Renal pelvis (tissue), 12 donors: ENCODE measurements at places on chromosomes 1 and 21.

DNA sequence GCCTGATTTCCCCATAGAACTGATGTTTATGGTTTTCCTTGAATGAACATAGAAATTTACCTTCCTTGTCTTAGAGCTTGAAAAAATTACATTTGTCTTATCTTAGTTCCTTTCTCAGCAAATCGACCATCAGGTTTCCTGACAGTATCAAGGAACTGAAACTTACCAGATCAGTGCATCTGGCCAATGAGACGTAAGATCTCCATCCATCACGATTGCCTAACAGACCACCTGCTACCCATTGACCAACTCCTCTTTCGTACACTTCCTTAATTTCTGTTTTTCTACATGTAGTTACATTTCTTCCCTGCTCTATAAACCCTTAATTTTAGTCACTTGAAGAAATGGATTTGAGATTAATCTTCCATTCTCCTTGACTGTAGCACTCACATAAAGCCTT, 57.4 kb upstream of the TMPRSS15 start:
- DNase-seq = no peak

DNA sequence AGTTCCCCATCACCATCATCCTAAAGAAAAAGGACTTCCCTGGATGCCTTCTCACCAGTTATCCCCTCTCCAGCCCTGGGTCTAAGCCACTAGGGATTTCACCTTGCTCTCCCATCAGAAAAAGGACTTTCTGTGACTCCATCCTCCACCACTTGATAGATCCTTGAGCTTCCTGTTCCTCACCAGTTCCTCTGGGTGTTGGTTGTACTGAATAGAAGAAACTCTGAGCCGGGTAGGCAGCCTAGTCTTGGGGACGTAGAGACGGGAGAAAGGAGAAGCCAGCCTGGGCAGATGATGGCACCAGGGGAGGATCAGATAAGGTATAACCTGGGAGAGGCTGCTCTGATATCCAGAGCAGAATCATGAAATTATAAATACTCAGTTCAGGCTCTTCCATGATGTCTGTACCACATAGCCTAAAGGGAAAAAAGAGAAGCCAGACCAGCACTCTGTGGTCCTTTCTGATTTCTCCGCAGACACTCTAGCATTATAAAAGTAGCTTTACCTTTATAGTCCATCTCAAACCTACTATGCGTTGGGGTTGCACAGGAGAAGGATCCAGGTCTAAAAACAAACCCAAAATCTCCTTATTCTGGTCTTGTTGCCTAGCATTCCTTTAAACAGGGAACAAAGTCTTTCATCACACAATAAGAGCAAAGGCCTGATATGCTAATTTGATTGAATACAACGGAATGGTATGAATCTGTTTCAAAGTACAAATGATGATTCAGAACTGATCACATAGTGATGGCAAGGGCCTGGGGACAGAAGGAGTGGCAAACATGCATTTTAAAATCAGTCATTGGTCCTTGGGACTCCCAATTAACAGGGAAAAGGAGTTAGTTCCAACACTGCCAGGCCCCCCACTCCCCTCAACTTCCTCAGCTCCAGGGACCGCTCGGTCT, 1.2 kb upstream of the CD34 start:
- no peak for DNase-seq

DNA sequence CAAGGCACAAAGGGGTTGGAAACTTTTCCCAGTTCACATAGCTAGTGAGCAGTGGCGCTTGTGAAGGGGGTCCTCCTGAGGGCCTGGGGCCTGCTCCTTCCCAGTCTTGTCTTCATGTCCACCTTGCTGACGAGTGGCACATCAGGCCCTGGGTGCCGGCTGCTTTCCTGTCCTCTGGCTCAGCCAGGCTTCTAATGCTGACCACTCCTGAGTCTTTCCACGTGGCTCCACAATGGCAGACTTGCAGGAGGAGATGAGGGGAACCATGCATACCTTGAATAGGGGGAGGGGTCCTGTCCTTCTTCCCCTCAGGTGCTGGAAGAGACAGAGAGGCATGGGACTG, 38.7 kb downstream of the MAPKAPK2 start:
- DNase-seq = no peak

GRCh38 chr1:10947691-10948462, 64.6 kb upstream of the TARDBP start:
- no peak for DNase-seq

DNA sequence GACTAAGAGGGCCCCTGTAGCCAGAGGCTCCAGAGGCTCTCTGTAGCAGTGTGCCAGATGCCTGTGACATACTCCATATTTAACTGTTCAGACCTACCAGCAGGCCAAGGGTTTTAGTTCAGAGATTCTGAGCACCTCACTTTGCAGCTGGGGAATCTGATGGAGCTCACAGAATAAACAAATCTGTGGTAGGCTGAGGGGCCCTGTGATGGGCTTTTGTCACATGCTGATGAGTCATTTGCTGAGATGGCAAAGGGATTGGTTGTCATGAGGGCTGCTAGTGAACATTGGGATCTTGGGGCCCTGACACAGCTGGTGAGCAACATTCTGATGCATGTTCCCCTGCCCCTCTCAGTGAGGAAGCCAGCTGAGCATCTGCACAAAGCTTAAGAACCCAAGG, 482.2 kb downstream of the CAMTA1 start:
- DNase-seq = no peak

DNA sequence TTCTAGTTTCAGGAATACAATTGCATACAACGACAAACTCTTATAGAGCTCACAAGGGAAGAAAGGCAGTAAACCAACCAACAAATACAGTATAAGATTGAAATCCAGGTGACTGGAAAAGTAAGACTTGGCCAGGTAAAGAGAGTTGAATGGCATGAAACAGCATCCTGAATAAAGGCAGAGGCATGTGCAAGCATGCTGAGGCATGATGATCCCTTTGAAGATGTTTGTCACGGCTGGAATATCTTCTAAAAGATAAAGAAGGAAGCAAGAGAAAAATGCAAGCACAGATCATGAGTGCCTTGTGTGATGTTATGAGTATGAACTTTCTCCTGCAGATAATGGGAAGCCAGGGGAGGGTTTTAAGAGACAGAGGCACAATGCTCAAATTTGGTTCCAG, 83.3 kb upstream of the SPATA6 start:
- no peak for DNase-seq

DNA sequence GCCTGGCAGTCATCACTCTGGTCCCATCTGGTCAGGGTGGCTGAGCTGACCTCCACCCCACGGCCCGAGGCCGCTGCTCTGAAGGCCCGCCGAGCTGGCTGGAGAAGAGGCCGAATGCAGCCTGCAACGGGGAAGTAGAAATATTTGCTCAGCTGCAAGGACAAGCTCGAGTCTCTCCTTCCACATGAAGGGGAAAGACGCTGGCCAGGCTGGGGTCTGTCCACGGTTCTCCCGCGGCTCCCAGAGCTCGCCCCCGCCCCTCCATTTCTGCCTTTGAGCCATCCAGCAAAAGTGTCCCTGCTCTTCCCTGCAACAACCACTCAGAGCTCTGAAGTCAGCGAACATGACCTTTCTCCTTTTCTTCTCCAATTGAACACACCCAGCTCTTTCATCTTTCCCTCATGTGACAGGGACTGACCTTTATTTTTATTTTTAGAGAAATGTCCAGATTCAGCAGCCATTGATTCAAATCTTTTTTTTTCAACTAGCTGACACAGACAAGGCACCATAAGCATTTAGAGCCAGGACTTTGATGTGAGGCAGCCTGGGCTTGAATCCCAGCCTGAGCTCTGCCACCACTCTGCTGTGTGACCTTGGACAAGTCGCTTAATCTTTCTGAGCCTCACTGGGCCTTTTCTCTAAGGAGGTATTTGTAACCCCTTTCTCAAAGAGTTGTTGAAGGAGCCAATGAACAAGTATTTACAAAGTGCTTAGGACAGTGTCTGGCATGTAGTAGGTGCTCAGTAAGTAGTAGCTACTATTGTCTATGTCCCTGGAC, 149.3 kb upstream of the WNT4 start:
- no peak for DNase-seq

DNA sequence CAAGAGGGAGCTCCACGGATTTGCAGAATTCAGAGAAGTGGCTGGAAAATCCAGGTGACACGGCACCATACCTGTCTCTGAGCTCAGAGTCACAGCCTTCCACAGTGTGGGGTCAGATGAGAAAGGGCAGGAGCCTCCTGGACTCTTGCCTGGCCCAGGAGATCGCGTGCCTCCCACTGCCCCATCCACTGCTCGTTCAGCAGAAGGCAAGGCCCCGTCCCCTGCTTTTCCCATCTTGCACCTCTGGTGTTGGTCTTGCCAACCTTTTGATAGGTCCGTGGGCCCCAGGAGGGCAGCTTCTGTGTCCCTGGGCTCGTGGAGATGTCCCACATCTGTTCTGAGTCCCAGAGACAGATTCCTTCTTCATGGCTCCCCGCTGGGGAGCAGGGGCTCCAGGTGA, 83.7 kb upstream of the VAMP3 start:
- DNase-seq = no peak
